ENCODE measurements at places on chromosomes 6 and 20.
A peak's percentile ranks its signal among the peaks of the same experiment; 100 is the strongest.

DNA sequence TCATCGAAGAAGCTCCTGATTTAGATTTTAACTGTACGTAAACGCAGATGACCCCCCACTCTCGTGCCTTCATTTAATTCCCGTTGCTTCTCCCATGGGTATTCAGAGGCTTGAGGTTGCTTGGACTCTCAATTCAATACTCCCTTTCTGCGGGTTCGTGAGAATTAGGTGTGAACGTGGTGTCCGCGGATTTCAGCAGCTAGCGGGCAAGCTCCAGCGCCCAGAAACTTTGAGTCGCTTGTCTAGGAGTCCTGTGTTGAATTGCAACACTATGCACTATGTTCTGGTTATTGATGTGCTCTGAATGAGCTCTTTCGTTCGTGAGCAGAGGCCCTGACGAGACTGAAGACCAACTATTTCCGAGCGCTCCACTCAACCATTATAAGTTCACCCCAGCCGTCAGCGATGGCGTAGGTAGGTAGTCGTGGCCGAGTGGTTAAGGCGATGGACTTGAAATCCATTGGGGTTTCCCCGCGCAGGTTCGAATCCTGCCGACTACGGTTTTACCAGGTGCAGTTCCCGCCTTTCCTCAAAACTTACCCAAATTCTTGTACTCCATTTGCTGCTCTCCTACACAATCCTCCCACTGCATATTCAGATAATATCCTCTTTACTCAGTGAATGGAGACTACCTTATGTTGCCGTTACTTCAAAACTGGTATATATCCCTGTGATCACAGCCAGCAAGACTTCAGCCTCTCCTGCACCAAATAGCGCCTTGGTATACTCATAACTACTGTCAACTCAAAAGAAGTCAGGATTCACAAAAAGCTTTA is 72.6 kb upstream of the ZNF184 start:
- peak; percentile 88 for DNase-seq

DNA sequence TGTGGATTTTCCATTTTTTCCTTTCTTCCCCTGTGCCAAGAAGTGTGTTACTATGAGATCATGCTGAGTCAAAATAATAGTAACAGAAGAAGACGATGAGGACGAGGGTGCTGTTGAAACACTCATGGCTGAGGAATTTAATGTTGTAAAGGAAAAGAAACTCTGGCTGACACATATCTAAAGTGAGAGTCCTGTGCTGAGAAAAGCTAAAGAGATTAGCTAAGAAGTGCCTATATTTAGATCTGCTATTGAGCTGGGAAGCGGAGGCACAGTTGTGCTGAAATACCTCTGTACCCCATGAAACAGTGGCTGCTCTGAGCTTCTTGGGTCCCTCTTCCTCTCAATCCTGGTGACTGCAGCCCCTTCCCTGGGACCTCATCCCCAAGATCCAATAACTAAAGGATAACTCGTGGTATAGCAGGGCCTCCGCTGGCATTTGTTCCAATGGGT is 1.1 kb upstream of the SYTL3 start:
- peak; percentile 66 for DNase-seq

DNA sequence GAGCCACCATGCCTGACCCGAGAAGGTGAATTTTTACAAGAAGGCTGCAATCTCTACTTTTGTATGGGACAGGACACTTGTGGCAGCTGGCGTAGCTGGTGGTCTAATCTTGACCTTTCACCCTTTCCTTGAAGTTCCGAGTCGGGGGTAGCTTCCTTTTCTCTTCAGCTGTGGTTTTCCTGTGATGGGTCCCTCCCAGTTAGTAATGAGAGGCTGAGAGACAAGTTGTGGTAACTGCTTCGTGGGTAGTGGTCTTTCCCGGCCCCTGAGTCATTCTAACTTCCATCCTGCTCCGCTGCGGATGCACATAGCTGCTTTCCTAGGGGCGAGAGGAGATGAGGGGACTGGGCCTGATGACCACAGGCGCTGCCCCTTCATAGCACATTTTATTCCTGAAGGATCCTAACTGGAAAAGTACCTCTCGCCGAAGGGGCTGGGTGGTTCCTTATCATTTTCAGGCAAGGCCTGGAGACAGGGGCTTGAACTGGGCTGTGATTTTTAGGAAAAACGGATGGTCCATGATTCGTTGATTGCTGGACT is 3.1 kb downstream of the SYNJ2 start:
- DNase-seq: no peak

DNA sequence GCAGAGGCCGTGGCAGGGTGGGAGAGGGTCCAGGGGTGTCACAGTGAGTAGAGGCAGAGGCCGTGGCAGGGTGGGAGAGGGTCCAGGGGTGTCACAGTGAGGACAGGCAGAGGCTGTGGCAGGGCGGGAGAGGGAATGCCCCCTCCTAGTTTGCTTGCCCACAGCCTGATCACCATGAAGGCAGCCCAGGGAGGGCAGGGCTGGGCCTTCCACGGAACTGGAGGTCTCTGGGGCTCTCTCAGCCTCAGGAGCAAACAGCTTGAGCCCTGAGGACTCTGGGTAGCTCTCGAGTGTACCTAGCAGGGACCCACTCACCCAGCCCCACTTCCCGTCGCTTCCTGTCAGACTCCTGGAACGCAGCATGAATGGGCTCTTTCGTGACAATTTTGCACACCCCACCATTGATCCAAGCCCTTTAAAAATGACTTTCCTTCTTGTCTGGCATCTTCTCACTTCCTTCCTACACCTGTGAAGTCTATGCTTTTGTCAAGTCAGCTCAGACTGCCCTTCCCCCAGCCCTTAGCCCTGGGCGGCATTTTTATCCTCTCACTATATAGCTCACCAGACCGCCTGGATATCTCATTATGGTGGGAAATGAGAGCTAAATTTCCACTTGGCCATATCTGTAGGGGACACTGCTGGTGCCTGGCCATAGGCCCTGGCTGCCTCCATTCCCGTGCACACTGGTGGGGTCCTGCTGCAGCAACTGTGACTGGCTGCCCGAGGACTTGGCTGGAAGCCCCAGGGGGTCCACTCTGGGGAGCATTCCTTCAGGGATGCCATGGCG is 140.3 kb downstream of the CDC5L start:
- DNase-seq: no peak

GRCh38 chr20:62822788-62823651 is 6.2 kb downstream of the COL9A3 start:
- DNase-seq: no peak

DNA sequence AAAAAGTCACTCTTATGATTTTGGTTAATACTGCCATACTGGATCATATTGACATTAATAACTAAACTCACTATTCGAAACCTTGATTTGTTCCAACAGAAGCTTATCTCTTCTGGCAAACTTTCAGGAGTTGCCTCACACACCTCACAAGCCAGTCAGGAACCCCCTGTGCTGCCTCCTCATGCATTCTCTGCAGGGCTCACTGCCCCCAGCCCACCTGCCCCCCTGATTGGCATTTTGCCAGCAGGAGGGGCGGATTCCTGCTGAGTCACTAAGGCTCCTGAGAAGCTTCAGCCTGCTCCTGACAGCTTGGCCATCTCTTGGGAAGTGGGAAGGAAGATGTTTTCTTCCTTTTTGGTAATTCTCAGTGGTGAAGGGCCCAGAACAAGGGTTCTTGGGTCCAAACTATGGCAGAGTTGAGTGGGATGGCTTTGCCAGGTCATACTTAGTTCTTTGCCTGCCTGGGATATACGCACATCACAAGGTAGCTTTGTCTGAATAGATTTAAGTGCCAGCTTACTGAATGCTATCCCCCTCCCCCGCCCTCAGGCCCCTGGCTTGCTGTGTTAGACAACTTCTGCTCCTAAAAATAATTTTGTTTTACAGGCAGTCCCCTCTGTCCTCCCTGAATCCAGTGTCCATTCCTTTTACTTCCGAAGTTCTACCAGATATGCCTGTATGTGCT is 31.4 kb downstream of the SLC35F1 start:
- DNase-seq: no peak

DNA sequence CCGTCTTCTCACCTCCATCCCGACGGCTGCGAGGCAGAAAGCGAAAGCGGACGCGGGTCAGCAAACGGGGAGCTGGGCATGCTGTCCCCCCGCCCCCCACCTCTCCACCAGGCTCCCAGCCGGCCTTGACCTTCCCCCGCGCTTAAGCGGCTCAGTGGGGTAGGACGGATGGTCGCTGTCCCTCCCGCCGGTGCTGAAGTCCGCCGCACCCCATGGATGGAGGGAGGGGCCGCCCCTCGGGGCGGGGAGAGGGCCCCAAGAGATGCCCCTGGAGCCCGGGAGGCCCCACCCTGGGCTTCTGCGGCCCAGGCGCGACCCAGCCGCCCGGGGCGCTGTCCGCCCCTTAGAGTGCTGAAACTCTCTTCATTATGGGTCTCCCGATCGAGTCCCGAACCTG is at the start of gene KCNB1:
TSS of gene KCNB1 (minus strand) at position 48 of the 397 bp plus-strand sequence. CDS start 188 bp downstream, outside the sequence.
- DNase-seq: peak; percentile 75

- DNase-seq: no peak
These were observed 129.3 kb upstream of the KCNK16 start for GRCh38 chr6:39451831-39452230.

DNA sequence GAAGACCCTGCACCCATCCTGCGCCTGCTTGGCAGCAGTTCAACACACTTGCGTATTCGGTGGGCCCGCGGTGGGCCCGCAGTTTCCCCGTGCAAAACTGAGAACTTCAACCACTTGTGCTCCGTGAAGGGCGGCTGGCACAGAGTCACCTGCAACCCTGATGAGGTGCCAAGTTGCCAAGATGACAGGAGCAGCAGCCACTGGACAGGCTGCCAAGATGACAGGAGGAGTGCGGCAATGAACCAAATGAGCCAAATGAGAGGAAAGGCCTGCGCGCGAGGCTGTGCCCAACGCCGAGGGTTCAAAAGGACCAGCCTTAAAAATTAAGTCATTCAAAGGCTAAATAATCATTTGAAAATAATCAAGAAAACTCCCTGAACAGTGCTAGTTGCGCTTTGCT is 20.1 kb downstream of the DIDO1 start:
- no peak for DNase-seq

GRCh38 chr6:159836718-159837490 is 36.8 kb downstream of the PNLDC1 start:
- DNase-seq: no peak

DNA sequence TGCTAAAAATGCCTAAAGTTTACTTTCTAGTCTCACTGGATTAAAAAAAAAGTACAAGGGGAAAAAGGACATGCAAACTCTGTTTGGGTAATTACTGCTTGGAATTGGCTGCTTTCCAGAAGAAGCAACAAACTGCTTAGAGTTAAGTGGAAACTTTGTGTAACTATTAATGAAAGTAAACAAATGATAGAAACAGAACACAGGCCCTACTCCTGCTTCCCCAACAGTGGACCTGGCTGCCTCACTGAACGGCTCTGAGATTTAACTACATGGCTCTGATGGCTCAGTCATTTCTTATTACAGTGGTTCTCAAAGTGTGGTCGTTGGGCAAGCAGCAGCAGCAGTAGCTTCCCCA is 108.5 kb downstream of the MAN1A1 start:
- DNase-seq: no peak

DNA sequence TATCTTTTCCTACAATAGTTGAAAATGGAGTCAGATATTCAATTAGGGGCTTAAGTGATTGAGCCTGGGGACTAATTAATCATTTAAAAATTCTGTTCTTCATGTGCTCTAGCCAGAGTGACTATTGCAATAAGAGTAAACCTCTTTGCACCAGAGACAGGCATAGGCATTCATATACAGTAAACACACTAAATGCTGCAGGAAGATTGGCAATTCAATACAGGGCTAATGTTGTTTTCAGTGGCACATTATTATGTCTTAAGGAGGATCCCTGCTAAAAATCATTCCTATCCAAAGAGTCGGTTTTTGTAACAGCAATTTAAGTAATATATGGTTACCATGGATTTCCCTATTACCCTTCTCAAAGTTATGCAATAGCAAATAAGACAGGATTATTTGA is 1.2 kb downstream of the PDE7B start:
- no peak for DNase-seq

- no peak for DNase-seq
These were observed 92.6 kb downstream of the YTHDF1 start for GRCh38 chr20:63123331-63123741.

DNA sequence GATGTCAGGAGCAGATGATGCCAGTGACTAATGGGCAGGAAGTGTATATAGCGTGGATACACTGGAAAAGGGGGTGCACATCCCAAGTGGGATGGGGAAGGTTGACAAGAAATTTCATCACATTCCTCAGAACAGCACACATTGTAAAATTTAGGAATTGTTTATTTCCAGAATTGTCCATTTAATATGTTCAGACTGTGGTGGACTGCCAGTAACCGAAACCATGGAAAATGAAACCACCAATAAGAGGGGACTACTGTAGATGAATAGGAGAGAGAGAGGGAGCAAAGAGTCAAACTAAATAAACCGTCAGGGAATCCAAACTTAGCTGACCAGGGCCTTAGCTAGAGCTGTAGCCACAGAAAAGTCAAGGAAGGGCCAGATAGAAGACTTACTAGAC is 164.4 kb upstream of the PRDM1 start:
- DNase-seq: no peak

- no peak for DNase-seq
These were observed 86.9 kb upstream of the VSTM2L start for GRCh38 chr20:37816003-37816402.

DNA sequence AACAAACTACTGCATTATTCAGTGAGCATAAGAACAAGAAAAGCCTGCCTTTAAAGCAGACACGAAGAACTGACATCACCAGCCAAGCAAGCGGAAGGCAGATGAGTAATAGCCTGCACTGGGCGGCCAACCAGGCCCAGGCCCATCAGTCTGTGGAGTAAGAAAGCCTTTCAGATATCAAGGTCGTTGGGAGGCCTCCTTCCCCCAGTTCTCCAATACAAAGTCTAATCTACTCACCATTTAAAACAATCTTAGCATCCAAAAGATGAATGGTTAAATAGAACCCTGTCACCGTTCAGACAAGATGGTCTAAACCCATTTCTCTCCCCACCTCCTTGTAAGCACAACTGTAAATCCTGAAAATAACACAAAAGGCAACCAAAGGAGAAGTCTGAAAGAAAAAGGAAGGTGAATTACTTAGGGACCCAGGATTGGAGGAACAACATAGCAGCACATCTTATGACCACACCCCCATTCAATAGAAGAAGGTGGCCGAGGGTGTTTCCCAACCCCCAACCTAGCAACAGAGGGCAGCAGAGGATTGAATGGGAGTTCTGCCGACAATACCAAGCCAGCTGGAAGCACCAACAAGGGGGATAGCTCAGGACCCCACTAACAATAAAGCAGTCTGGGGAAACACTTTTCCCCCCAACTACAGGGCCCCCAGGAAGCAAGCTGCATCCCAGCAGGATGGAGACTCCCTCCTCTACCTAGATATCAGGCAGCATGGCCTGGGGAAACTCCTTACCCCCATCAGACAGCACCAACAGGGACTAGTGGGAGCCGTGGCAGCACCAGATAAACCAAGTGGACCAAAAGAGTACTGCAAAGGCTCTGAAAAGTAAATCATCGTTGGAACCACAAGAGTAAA is 67.9 kb downstream of the ZHX3 start:
- DNase-seq: no peak
